Globus pallidus (tissue), 1 donor: ENCODE measurements at places on chromosomes 7 and 10.

DNA sequence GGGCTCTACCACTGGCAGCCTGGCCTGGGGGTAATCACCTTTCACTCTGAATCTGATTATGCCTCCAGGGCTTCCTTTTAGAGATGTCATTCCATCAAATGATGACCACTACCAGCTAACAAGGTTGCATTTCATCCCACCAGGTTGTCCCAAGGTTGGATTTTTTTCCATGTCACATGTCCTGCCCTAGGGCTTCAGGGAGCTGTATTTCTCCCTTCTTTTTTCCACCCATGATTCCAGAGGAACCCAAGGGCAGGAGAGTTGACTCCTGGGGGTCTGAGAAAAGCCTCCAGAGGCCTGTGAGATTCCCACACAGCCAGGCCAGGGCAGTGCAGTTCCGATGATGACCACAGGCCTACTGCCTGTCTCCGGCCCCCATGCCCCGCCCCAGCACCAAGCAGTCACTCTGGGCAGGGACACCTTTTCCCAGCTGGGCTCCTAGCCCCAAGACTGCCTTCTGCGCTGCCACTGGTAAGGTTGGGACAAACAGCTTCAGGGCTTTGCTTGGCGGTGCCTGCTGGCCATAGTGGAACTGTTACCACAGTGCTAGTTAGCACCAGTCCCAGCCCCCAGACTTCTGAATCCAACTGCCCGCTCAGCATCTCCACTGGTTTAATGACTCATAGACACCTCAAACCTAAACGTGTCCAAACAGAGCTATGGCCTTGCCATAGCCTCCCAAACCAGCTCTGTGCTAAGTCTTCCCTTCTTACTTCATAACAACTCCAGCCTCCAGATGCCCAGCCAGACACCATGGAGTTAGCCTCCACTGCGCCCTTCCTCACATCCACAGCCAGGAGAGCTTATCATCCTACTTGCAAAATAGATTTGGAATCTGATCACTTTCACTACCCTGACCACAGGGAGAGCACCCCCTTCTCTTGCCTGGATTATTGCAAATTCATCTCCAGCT, 133.7 kb downstream of the ARHGAP22 start:
- DNase-seq = no peak

DNA sequence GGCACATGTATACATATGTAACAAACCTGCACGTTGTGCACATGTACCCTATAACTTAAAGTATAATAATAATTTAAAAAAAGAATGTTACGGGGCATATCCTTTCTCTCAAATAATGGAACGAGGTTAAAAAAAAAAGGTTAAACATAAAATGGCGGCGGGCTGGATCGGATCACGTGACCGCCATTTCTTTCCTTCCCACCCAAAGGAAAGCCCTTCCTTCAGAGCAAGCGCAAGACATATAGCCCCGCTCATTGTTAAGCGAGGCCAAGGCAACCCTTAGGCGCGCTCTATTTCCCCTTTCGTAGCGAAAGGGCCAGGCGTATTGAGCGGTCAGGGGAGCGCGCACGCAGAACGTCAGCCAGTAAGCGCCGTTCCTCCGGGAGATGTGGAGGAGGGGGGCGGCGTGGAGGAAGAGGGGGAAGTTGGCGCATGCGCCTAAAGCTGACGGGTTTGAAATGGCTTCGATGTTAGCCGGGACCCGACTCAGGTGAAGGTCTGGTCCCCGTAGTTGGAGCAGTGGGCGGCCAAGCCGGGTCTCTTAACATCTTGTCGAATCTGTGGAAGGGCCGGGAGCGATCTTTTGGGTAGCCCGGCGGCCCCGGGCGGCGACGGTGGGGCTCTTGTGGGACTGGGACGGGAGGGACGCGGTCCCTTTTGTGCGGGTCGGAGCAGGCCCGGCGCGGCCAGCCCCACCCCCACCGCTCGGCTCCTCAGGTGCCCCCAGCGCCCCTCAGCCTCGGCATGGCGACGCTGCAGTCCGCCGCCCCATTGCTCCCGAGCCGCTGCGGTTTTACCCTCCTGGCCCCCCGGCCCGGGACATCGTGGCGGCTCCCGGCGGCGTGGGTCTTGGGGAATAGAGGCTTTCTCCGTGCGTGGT, at the start of gene CCAR1:
TSS of gene CCAR1 (plus strand) at position 447 of the 880 bp plus-strand sequence. CDS start 1,266 bp downstream, outside the sequence.
- DNase-seq = peak; percentile 96

GRCh38 chr10:35379226-35380137, 43.2 kb downstream of the CCNY start:
- DNase-seq = peak; percentile 69

DNA sequence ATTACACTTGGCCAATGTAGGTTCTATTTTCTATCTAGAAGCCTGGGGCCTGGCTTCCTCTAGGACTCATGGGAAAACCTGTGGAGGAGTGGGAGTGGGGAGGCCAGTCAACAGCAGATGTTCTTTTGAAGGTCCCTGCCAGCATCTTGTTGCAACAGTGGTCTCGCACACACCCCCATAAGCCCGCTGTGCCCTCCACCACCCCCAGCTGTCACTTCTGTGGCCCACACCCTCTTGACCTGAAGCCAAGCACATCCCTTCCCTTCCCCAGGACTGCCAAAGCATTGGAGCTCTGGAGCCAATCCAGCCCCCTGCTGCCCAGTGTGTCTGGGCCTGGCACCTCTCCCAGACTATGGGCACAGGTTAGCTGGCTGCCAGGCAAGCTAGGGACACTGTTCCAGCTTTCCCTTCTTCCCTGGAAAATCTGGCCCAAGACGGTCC, 1.9 kb upstream of the STX1A start:
- DNase-seq = peak; percentile 69

DNA sequence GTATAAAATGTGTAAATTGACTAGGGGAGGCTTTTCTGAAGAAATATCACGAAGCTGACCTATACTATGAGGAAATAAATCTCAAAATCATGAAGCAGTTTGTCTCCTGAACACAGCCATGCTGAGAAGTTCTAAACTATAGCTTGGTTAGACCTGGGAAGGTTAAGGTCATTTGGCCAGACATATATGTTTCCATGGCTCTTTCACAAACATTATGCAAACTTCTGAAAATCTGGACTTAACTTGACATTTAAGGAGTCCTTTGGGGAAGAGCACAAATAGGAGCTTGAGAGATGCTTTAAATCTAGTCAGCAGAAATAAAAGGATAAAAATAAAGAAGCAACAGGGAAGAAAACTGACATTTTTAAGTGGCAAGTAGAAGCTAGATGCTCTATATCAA, 115.9 kb upstream of the MEOX2 start:
- no peak for DNase-seq

DNA sequence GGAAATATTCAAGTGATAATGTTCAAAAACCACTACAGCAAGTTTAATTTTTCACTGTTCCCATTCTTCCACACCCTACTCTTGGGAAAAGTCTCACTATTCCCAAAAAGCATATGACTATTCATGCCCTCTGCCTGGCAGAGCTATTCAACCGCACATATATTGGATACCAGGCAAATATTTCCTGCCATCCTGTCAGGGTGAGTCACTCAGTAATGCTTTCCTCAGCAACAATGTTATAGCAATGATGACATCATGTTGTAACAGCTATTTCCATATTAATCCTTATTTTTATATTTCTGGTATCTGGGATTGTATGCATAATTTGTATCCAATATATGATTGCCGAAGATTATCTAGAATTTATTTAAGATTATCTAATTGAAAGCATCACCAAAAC, 114.0 kb upstream of the PLXDC2 start:
- DNase-seq = no peak

GRCh38 chr7:78794101-78794500, 659.4 kb downstream of the MAGI2 start:
- no peak for DNase-seq

DNA sequence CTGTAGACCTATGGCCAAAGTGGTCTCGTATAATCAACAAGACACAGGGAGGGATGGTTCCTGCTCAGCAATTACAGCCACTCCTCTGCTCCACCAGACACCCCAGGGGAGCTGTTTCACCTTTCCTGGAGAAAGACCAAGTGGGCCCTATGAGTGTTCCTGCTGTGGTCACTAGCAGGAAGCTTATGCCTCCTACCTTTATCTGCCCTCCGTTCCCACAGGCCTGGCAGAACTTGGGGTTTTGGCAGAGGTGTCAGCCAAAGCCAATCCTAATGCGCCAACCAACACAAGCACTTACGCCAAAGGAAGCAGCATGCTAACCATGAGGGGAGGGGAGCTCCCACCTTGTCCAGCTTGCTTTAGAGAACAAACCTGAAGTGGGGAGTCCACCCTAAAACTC, 31.2 kb downstream of the XPNPEP1 start:
- DNase-seq = no peak

GRCh38 chr7:42407833-42408232, 170.8 kb upstream of the GLI3 start:
- no peak for DNase-seq

GRCh38 chr7:130804220-130804619, 70.2 kb upstream of the KLF14 start:
- no peak for DNase-seq

DNA sequence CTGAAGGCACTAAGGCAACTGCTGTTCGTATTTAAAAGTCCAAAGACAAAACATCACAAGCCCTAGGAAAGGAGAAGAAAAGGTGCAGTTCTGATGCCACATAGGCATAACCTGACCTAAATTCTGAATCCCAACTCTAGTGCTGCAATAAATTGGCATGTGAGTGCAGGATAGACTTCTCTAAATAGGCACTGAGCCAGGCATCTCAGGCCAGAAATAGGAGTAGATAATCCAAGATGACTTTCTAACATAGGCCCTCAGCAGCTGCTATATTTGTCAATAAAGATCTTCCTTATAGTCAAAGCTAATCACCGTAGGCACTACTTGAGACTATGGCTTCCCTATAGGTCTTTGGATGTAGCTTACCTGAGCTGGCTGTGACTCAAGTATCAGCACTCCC, 1163.8 kb downstream of the SORCS1 start:
- DNase-seq = no peak

DNA sequence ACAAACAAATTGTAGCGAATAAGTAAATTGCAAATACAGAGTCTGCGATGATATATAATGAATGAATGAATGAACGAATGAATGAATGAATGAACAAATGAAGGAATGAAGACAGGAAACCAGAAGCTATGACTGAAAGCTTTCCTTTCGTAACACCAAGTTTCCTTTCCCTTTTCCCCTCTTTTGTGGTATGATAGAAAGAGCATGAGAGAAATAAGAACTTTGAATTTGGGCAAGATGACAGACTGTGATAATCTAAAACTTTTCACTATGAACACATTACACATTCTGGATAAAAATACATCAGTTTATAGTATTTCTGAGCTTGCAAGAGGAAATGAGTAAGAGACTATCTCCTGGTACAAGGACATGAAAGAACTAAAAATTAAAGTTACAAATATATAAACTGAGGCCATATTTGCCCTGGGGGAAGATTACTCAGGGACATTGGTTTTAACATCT, 8.4 kb upstream of the UCN3 start:
- DNase-seq = no peak

DNA sequence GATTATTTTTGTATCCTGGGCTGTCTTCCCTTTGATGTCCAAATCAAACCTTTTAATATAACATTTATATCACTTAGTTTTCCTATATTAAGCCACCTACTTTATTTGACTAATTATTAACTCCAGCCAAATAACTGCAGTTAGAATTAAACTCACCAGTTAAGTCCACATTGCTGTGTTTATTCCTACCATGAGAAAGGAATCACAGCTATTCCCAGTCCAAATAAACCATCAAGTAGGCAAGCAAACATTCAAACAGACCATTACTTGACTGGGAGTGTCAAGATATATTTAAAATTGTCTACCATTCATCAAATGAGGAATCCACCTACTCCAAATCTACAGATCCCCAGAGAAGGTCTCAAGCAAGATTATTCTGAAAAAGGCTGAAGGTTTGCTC, 22.4 kb downstream of the PDE1C start:
- DNase-seq = no peak

DNA sequence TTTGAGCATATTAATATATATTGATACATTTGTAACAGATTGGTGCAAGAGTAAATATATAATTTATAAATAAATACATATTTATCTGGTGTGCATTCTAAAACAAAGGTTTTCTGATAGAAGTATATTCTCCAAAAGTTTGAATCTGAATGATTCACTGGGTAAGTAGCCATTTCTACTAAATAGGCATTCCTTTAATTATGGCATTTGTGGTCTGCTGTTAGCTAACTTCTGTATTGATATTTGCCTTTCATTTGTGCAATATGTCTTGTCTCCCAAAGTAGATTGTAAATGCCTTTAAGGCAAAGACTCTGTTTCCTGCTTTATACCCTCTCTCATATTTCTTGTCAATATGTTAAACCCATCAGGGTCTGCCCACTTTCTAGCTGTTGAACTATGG, 11.1 kb upstream of the ARID5B start:
- no peak for DNase-seq

- no peak for DNase-seq
Observed at GRCh38 chr7:2631946-2632732, at the start of gene TTYH3. TTYH3 (plus strand) TSS chr7:2631986; CDS start chr7:2632156, 170 bp downstream.

DNA sequence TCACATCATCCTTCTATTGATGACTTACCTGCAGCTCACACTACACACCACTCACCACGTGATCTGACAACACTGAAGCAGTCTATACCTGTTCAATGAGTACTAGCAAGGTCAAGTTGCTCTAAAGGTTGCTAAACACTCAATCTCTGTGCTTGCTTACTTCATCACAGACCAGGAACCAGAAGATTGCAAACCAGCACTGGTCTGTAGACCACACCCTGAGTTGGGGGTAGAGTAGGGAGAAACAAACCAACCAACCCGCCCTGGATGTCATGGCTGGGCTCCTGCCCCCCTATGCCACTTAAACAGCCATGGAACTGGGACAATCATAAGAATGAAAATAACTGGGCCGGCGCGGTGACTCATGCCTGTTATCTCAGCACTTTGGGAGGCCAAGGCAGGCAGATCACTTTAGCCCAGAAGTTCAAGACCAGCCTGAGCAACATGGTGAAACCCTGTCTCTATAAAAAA, 19.6 kb downstream of the DLG5 start:
- no peak for DNase-seq

DNA sequence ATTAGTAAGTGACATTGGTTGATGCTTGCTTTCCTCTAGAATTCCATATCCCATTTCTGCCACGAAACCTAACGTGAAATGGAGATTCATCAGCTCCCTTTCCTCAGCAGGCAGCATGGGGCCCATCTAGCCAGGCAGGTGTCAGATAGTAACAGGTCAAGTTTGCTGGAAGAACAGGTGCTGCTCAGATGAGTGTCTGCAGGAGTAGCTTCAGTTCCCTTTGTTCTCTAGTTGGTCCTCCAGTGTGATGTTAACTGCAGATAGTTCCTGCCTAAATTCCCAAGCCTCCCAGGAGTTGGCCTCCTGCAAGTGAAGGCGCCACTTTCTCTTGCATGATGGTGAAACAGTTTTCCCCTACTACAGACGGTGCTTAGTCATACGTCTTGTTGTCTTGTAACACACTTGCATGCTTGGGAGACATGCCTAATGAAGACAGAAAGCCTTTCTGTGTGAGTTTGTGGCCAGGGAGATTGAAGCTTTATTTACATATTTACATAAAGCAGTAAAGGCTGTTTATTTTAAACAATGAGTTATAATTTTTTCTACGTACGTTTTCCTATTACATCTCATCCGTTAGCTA, 175.4 kb downstream of the CHN2 start:
- DNase-seq = no peak

GRCh38 chr7:1672851-1673486, 2.9 kb downstream of the ELFN1 start:
- DNase-seq = no peak
